A549 treated with ZK216348 at 1 μM for 4 hours (cell line): ENCODE measurements at places on chromosomes 1 and 21. TPM values are rescaled to one million over a fixed set of nuclear protein-coding genes. Genes with fewer than 3 reads are reported as not detected.

TMPRSS2 gene
- 0.07 TPM in 1 of 5 replicates, not detected in the others for total RNA-seq

F5 gene
- 0.05 to 0.23 TPM (median 0.09 TPM) in 5 replicates for total RNA-seq

NASP gene
- total RNA-seq, result 109 to 163 TPM (median 122 TPM) in 5 replicates

USP33 gene
- total RNA-seq, result 12.3 to 19.5 TPM (median 18.6 TPM) in 5 replicates

SNAP47 gene
- 25.7 to 32.4 TPM (median 29.6 TPM) in 5 replicates for total RNA-seq

PLA2G5 gene
- total RNA-seq, result not detected in 5 replicates

SIM2 gene
- total RNA-seq, result 6.9 to 9.2 TPM (median 8.1 TPM) in 5 replicates

GPR153 gene
- total RNA-seq, result 1.3 to 2.6 TPM (median 2.0 TPM) in 5 replicates

RAVER2 gene
- total RNA-seq, result 3.5 to 5.7 TPM (median 5.0 TPM) in 5 replicates

LTN1 gene
- 3.0 to 8.0 TPM (median 6.1 TPM) in 5 replicates for total RNA-seq

KLHL17 gene
- total RNA-seq, result 5.7 to 22.4 TPM (median 16.8 TPM) in 5 replicates

OR6N2 gene
- not detected in 5 replicates for total RNA-seq

RBM8A gene
- 207 to 293 TPM (median 217 TPM) in 5 replicates for total RNA-seq

UCK2 gene
- 111 to 119 TPM (median 114 TPM) in 5 replicates for total RNA-seq
